WERI-Rb-1 (cell line): ENCODE measurements at places on chromosomes 3 and 15.

GRCh38 chr3:39762537-39763070 is 46.8 kb upstream of the MYRIP start:
- DNase-seq: no peak

DNA sequence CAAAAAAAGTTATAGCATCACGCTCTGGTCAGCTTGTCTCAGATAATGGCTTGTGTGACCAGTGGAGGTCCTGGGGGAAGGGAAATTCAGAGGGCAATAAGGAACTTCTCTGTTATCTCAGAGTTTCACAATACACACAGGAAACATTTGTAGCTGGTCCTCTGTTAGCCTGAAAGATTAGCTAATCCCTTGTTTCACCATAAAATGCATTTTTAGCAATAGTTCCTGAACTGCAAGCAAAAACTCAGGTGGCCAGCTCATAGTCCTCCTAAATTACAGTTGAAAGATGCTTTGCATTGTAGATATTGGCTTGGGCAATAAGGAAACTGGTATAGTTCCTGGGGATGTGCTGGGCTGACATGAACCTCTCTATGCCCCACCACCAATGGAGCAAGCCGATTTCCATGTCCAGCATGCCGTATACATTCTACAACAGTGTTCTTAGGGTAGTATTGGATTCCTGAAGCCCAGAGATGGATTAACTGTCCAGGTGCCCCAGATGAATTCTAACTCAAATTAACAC is 141.5 kb upstream of the TBL1XR1 start:
- no peak for DNase-seq

DNA sequence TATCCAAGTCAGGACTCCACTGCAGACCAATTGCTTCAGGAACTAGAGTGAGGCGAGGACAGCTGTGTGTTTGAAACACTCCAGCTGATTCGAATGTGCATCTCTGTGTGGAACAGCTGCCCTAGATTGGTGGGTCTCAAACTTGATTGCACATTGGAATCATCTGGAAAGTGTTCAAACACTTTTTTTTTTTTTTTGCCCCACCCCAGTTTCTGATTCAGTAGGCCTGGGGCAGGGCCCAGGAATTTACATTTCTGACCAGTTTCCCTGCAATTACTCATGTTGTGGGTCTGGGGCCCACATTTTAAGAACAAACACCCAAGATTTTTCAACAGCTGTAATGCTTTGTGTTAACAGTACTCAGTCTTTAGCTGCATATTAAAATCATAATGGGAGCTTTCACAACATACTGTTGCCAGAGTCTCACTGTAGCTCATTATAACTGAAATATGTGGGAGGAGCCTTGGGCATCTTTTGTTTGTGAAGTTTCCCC is 156.6 kb downstream of the NR1D2 start:
- DNase-seq: no peak

- no peak for DNase-seq
Measured at GRCh38 chr15:26525096-26525495, 247.8 kb downstream of the GABRB3 start.

DNA sequence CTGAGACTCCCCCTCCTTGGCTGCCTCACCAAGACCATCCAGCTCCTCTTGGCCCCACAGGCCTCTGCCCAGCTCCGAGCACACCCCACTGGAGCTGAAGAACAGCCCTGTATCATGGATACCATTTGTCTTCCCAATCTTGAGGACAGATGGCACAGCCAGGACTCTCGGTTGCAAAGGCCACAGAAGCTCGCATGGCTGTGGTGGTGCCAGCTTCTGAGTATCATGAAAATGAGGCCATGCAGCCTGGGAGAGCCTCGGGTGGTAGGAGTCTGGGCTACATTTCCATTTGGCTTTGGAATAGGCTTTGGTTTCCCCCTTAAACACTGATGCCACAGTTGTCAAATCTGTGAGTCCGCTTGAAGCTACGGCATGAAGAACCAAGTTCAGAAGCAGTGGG is 106.6 kb downstream of the SEMA5B start:
- DNase-seq: no peak

DNA sequence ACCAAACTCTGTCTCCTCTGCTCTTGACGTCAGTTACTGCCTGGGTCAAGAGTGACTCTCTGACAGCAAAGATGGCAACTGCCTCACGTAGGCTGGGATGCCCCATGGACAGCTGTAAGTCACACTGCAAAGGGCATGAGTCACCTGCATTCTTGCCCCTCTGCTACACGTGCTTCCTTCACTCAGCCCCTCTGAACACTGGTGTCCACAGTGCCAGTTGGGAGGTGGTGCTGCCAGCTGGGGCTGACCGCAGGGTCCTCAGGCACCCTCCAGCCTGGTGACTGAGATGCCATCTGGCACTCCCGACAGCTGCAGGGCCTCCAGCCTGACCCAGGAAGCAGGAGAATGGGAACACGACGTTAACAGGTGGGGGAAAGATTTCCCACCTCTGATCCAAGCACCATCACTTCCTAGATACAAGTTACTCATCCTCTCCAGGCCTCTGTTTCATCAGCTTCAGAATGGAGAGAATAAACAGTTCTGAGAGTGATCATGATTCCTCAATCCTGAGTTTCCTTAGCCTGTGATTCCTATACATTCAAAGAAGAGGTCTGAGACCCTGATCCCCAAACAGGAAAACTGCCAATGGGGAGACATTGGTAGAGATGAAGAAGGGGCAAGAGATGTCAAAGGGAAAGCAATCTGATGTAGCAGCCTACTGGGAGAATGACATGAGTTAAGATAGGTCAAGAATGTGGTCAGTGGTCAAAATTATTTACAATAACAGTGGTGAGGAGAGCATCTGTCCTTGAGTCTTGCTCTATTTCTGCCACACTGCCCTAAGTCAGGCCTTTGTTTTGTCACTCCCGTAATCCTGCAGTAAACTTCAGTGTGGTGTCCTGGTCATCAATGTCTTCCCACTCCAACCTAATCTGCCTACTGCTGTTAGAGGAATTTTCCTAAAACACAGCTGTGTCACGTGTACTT is 86.1 kb upstream of the BCL6 start:
- DNase-seq: no peak

GRCh38 chr3:31102196-31102879 is 207.9 kb upstream of the GADL1 start:
- no peak for DNase-seq

- peak; percentile 69 for DNase-seq
Measured at GRCh38 chr3:139718415-139718814, 40.6 kb upstream of the NMNAT3 start.

- DNase-seq: no peak
Measured at GRCh38 chr3:145013931-145014330, 1042.3 kb downstream of the DIPK2A start.

DNA sequence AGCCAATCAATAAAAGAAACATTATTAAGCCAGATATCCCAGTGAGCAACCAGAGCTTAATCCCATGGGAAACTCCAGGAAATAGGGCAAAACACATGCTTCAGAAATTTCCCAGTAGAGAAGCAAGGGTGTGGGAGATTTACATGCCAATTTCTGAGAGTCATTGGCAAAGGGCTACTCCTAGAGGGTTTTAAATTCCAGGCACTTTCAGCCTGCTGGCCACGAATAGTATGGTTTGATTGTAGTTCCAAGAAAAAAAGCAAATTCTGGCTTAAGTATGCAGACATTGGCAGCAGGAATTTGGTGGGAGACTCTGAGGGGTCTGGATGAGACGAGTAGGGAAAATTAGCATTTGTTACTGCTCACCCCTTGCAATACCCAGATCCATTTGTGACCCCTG is 402.1 kb upstream of the SUCLG2 start:
- DNase-seq: no peak
